ENCODE measurements at places on chromosomes 5 and 9.

DNA sequence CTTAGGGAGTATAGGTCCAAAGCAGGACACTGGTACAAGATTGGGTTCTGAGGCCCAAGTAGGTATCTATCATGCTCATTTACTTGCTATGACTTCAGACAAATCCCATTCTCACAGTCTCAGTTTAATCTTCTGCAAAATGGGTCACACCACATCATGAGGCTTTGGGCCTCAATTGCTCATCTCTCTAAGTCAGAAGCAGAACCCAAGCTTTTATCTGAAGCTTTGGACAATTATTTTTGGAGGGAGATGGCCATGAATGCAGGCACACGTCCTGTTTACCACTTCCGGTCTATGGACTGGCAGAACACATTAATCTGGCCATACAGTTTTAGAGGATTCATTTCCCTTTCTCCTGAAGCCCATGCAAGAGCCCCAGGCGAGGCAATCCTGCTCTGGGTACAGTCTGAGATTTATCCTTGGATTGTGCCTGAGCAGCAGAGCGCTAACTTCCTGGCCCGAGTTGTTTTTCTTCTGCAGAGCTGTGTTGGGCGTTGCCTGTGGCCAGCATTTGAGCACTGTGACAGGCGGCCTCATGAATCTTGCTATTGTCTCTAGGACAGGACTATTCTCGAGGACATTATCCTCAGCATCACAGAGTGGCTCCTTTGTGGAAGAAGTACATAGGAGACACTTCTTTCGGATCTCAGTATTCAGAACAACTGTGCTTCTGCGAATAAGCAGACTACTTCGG is 16.1 kb downstream of the SLC22A4 start:
- DNase-seq = no peak

GRCh38 chr9:69564557-69564956 is 107.6 kb downstream of the APBA1 start:
- no peak for DNase-seq

DNA sequence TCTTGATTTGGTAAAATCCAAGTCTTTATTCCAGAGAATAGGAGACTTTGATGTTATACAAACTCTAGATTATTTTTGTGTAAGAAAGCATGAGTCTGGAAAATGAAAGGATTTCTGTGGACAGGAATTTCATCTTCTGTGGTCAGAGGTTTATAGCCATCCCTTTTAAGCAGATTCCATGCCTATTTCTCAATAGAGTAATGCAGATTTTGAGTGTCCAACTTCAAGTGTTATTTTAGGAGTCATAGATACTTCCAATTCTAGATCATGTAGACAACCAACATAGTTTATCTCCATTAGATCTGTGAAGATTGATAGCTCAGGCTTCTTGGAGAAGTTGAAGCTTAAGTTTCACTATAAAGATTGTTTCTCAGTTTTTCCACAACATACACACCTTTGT is 379.7 kb downstream of the PSAT1 start:
- no peak for DNase-seq

GRCh38 chr5:34817558-34818351 is 21.2 kb upstream of the TTC23L start:
- DNase-seq = no peak

DNA sequence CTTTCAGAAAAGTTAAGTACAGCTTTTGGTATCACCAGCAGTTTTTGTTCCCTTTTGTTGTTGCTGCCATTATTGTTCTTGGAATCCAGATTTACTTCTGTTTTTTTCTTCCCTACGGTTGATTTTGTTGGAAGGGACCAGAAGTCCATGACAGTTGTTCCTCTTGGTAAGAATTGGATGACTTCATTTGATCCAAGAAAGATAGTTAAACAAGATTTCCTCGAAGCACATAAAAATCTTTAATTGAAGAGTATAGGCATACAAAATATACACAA is 65.4 kb downstream of the CDC42SE2 start:
- DNase-seq = no peak
